ENCODE measurements at places on chromosomes 6 and 20. TPM values are rescaled to one million over a fixed set of nuclear protein-coding genes. Genes with fewer than 3 reads are reported as not detected.

DNA sequence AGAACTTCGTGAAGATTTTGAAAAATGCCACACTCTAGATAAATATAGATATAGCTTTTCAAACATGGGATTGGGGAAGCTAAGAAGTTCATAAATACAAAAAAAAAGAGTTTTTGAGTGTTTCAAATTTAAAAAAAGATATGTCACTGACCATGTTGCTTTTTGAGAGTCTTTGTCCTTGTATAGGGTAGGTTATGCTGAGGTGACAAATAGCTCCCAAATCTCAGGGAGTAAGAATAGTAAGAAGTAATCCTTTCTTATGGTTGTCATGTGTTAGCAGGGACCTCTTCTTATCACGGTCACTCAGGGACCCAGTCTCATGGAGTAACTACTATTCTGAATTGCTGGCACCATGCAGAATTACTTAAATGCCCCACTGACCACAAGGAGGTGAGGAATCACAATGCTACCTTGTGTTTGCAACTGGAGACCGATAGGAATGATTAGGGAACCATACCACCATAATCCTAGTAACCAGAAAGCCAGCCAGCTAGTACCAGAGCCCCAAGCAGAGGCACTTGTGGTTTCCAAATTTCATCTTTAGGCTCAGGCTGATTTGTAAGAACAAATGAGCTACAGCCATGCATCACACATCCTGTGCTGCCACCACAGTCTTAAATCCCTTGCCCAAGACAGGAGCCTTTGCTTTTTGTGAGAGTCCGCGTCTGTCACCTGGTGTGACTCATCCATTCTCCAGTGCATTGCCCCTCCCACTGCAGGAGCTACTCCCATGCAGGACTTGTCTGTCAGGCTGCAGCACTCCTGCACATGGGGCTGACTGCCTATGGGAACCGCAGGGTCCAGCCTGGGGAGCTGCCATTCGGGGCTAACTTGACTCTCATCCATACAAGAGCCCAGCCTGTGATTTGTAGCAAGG lies 42.4 kb upstream of the ADGRF4 start:
- no peak for DNase-seq

GRCh38 chr20:63792866-63793265 lies 38.2 kb downstream of the ZBTB46 start:
- no peak for DNase-seq

DNA sequence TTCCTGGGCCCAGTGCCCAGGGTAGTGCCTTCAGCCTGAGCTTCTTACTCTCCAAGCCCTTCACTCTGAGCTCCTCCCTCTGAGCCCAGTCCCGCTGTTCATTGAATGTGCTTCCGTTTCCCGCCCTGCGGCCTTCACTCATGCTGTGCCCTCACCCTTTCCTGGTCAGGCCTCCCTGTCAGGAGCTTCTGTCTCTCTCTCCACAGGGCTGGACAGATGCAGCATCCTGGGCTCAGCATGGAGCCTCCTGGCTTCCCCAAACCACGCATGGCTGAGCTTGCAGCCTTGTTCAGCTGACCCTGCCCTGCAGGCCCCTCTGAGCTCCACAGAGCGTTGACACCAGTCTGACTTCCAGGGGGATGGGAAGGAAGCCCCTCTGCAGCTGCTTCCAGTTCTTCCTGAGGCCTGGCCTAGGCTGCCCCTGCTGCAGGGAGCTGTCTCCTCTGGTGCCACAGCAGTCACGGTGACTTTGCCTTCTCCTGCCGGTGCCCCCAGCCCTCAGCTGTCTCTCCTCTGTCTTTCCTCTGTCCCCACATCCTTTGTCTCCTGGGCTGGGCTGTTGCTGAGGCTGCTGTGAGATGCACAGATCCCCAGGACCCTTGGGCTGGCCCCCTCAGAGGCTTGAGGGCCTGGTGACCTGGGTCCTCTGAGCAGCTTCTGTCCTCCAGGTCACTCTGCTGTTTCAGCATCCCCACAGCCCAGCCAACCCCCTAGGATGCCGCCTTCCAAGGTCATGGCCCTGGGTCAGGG lies 7.9 kb upstream of the MYT1 start:
- DNase-seq = no peak

ATP6V1G2 gene
- 3.9 TPM for total RNA-seq

DNA sequence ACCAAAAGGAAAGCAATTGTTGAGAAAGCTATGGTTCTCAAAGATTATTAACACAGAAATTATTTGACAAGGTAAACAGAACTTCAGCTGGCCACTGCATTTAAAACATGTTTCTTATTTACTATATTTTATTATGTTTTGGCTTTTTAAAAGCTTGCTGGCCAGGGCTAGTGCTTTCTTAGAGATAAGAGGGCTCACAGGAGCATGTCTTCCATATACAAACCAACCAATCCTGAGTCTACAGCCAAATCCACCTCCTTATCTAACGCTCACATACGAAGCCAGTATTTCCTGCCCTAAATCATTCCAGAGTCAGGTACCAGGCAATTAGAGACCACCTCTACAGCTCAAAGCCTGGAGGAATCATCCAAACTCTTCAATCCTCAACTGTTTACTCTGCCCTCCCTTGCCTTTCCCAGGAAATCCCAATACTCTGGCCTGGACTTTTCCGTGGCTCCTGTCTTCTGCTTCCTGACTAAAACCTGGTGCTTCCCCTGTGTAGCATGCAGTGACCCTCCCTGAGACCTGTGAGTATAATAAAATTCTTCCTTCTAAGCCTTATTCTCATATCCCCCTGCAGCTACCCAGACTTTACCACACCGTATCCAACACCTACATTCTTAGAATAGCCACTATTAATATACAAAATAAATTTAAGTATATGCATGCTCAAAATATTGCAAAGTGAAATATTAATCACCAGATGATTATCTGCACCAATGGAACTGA lies 33.2 kb downstream of the RANBP9 start:
- DNase-seq = no peak

DNA sequence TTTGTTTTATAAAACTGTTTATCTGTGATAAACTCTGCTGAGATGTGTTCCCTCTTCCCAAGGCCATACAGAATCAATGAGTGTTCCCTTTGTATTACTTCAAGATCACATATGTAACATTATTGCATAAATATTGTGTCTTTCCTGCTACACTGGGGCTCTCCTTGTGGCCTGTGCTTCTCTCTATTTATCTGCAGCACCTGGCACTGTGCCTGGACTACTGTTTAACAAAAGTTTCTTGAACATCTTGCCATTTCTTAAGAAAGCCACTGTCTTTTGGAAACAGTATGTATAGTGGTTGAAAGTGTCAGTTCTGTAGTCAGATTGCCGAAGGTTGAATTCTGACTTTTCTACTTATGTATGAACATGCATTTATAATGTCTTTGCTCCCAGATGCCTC lies 169.0 kb upstream of the SCGN start:
- DNase-seq = no peak

DNA sequence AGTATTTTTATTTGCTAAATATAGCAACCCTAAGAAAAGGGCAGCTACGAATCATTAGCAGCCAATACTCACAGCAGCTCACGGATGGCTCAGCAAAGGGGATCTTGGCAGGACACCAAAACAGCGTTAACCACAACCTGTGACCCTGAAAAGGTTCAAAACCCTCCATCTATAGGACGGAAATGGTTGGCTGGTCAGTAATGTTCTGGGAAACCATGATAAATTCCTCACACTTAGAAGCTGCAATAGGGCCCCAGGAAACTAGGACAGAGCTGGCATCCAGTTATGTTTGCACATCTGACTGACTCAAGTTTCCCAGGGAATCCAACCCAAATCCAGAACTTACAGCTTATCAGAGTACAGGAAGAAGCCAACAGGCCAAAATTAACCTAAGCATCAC lies 30.9 kb upstream of the PTPRT start:
- DNase-seq = no peak

DNA sequence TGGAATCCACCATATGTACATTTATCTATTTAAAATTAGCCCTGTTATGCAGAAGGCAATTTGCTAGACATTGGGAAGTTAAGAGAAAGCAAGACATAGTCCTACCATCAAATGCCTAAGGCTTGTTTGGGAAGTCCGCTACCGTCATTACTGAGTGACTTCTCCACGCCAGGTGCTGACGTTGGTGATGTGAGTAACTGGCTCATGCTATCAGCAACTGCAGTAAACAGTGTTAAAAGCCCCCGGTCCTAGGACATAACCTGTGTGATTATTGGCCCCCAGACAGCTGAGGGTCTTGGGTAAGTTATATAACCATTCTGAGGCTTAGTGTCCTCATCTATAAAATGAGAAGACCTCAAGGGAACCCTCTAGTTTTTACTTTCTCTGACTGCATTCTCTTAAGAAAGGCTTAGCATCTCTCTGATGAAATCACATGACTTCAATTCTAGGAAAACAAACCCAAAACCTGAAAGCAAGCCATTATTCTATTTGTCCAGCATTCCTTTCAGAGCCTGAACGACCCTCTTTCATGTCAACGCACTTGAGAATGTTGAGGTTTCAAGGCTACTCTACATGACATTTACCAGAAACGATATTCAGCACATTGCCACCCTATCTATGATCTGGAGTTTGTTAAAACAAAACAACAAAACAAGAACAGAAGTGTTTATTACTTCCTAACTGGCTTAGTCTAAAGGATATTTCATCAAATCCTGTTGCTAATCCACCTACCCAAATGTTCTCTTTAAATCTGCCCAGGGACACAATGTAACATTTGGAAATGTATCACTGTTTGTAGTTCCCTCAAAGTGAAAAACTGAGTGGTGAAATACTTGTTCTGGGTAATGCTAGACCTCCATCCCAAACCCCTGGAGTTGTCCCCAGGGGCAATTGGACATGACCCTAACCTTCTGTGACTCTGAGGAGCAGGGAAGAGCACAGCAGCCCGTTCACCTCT lies 133.8 kb downstream of the BTBD3 start:
- DNase-seq = no peak

KCNS1 gene
- total RNA-seq = not detected

KCTD20 gene
- total RNA-seq = 41.7 TPM

- no peak for DNase-seq
These were observed 41.6 kb downstream of the C6orf15 start for GRCh38 chr6:31070711-31071197.

FLRT3 gene
- total RNA-seq = not detected

DNA sequence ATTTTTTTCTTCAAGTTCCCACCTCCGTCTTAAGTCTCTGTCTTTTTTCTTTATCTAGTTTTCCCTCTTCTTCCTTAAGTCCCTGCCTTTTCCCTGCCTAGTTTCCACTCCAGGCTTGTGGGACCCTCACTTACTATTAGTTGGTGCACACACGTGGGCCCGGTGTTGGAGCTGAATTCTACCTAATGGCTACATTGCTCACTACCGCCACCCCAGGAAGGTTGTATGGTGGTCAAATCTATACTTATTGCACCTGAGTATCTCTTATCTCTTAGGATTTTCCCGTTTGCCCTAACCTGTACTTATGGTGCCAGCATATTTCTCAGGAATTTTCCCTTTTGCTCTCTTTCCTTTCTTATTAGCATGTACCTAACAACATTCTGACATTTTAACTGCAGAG lies 692.8 kb downstream of the EPM2A start:
- no peak for DNase-seq

NHLRC1 gene
- total RNA-seq = 0.67 TPM

Measured in CD4-positive, CD25-positive, alpha-beta regulatory T cell (primary cell).